ENCODE measurements at places on chromosomes 12 and 14.

- DNase-seq = no peak
These were observed 330.2 kb downstream of the DPF3 start for GRCh38 chr14:72563676-72564075.

GRCh38 chr12:90653040-90653439, 301.9 kb downstream of the CCER1 start:
- DNase-seq = no peak

DNA sequence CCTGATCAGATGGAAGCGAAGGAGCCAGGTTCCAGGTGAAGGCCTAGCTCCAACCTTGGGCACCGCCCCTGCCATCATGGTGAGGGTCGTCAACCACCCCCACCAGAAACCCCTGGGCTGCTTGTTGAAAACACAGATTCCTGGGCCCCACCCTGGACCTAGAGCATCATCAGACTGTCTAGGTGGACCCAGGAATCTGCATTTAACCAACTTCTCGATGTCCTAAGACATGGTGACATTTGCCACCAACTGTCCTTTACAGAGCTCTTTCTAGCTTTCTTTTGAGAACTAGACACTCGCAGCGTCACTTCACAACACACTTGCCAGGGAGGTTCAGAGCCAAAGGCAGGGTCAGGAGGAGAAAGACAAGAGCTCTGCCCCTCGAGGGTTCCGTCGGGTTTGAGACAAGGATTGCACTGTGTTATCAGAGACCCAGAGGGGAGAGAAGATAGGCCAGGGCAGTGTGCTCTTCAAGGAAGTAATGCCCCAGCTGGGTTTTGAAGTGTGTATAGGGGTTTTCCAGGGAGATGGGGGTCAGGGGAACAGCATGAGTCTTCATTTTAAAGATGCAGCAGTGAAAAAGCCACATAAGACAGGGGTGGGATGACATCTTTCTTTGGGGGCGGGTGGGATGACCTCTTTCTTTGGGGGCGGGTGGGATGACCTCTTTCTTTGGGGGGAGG, 24.6 kb downstream of the RFLNA start:
- no peak for DNase-seq

GRCh38 chr14:71327691-71328090, 420.4 kb downstream of the PCNX1 start:
- no peak for DNase-seq

- no peak for DNase-seq
These were observed 6.7 kb downstream of the ITGA5 start for GRCh38 chr12:54412348-54412747.

DNA sequence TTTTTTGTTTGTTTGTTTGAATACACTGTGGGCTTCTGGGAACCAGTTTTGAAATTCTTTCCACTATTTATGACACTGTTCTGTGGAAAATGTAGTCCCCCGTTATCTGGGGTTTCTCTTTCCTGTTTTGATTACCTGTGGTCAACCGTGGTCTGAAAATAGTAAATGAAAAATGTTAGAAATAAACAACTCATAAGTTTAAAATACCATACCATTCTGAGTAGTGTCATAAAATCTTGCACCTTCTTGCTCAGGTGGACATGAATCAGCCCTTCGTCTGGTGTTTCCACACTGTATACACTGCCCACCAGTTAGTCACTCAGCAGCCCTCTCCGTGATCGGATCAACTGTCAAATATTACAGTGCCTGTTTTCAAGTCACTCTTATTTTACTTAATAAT, 5.1 kb upstream of the PAPOLA start:
- DNase-seq = no peak

- no peak for DNase-seq
These were observed 16.3 kb upstream of the NAV3 start for GRCh38 chr12:77814386-77814785.

DNA sequence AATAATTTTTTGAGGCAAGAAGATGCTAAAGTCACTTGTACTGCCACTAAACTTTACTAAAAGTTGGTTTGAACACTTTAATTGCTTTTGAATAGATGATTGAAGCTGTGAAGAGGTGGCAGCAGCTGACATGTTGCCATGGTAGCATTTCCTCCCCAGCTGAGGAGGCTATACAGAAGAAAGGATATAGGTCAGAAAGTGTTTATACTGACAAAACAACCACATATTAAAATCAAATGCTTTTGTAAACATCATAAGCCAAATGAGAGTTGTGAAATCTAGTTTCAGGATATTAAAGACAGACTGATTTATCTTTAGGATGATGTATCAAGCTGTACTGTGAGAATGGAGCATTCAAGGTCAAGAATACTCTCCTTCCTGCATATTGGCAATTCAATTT, 41.7 kb downstream of the TSPAN19 start:
- no peak for DNase-seq

DNA sequence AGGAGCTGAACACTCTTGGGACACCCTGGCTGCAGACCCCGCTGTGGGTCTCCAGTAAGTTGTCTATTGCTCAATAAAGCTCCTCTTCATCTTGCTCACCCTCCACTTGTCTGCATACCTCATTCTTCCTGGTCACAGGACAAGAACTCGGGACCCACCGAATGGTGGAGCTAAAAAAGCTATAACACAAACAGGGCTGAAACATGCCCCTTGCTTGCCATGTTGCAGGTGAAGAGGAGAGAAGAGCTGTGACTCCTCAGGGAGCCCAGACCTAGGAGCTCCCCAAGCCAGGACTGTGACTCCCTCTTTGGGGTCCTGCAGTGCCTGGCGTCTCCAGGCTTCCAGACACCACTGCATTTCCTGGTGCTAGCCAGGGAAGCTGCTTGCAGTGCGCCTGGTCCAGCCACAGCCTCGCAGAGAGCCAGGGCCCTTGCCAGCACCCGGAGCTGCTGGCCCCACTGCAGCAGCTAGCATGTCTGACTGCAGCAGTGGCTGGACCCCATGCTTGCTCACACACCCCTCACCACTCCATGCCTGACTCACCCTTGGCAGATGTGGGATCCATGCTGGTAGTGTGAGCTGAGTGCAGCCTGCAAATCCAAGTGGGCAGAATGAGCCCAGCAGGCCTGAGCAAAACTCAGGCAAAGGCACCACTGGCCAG, 37.1 kb upstream of the OR5AU1 start:
- no peak for DNase-seq

DNA sequence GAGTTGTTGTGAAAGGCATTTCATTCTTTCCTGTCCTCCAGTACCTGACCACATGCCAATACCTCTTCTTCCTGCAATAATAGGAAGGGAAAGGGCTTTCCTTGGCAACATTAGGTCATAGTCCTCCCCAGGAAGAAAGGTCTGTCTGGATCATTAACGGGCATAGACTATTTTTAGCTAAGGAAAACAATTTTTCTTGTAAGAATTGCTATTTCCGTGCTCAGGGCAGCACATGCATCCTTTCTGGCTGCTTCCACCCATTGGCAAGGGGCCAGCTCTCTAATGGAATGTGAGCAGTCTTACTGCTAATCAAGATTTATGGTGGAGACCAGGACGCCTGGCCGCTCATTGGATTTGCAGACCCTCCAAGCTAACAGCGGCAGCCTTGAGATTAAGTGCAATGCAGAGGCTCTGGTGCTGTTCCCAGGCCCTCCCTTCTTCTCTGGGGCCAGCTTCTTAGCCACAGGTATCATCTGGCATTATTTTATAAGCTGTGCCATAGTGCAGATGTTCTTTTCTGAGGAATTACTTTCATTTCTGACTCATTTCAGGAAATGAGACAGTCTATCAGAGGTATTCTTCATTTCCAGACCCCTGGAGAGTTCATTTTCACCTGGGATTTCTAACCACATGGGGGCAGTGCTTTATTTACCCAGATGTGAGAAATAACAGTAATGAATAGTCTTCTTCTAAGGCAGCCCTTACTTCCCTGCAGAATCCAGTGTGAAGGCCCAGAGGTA, 52.9 kb downstream of the ANO6 start:
- DNase-seq = peak; percentile 85

- DNase-seq = no peak
These were observed 290.7 kb upstream of the PDE3A start for GRCh38 chr12:20077618-20078017.

GRCh38 chr14:21058903-21059302, 1.3 kb downstream of the RNASE8 start:
- DNase-seq = no peak

GRCh38 chr12:100443434-100443833, 30.2 kb upstream of the NR1H4 start:
- DNase-seq = no peak

DNA sequence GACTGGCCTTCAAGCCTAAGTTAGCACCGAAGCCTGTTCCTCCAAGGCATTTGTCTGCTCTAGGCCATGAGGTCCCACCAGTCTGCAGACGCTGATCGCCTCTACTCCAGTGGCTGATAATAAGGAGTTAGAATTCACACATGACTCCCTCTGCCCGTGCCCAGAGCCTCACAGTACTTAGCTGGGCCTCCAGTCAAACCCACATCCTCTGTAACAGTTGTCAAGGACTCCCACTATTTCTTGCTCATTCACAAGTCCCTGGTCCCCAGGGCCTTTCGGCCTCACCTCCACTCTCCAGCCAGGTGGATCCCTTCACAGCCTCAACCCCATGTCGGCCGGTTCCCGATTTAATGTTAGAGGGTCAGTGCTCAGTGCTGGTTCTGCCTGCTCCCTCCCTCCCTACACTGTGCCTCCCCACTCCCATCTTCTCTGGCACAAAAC, 6.3 kb upstream of the KRT5 start:
- DNase-seq = no peak

DNA sequence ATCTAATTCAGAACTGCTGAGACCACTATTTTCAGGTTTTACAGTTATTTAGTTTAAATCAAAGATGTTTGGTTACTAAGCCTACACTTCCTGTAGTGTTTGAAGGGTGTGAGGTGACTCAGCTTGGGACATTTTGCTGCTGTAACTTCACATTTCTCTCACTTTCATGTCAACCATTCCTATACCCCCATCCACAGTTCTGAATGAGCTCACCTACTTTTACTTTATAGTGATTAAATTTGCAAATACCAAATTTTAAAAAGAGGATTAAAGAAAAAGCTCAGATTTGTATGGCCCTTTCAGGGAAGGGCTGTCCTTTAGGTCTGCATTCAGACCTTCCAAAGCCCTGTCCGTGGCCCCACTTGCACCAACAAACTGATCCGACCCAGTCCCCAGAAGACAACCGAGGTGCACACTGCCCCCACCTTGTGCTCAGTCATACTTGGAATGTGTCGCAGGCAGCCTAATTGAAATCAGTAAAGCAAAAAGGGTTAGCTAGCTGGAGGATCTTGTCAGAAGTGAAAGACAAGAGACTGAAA, 174.4 kb downstream of the MON2 start:
- DNase-seq = no peak

GRCh38 chr12:70278945-70279344, 35.7 kb downstream of the CNOT2 start:
- no peak for DNase-seq

DNA sequence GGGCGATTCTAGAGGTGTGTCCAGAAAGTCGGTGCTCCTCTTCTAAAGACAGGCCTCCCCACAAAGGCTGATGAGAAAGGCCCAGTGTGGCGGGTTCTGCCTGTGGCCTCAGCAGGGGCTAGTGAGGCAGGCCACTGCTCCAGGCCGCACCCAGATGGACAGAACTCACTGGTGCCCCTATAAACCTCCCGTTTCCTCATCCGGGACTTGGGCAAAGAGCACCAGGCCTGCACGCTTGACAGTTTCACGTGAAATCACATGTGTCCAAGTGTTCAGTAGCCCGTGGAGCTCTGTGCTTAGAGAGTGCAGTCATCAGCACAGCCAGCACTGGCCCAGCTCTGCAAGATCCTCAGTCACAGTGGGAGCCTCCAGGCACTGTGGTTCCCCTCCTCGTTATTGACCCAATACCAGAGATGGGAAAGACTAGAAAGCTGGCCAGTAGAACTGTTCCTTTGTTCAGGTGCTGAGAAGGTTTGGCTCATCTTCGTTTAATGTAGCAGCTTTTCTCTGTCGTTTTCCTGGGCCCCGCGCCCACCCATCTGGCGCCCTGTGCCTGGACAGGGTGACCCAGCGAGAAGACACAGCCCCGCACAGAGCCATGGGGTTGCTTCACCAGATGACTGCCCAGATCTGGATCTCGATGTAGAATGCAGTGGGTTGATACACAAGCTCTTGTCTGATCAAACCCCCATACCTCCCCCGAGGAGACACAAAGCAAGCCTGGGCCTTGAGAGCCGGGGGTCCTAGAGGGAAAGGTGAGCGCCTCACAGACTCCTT, 26.3 kb downstream of the IL31 start:
- DNase-seq = no peak

Data from Right ventricle myocardium superior (tissue), 1 donor.